ENCODE measurements at places on chromosomes 3 and 15.

DNA sequence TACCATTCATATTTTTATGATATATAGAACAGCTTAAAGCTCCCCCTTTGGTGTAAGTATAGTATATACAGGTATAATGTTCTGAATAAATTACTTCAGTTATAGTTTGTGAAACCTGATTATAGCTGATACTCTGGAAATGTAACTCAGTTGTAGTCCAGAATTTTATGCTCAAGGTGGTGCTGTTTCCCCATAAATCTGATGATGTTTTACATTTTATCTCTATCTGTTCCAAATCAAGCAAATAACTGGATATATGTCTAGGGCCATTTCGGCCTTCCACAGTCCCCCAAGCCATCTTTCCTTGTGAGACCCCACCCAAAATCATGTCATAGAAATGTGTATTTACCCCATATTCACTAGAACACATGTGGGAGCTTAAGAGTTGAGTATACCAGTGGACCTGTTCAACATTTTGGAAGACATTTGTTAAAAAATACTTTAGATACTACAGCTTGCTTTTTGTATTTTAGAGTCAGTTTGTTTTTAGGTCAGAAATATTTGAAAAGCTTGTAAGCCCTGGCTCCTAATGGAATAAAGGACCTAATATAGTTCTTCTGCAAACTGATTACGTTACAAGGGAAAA, 107.1 kb downstream of the ATG7 start:
- no peak for DNase-seq

DNA sequence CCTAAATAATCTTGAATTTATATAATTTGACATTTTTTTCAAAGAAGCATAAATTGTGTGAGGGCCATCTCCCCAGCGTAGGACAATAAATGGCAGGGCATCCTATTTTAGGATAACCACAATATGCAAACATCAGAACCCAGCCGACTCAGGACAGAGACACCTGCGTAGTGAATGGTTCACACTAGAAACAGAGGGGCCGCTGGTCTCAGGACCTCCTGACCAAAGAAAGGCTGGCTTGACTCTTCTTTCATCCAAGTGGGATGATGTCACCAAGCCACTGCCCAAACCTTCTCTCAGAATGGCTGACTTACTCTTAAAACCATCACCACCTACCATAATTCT, 162.1 kb downstream of the FOXP1 start:
- DNase-seq = no peak

GRCh38 chr15:41950489-41950888, 21.9 kb downstream of the EHD4 start:
- no peak for DNase-seq

DNA sequence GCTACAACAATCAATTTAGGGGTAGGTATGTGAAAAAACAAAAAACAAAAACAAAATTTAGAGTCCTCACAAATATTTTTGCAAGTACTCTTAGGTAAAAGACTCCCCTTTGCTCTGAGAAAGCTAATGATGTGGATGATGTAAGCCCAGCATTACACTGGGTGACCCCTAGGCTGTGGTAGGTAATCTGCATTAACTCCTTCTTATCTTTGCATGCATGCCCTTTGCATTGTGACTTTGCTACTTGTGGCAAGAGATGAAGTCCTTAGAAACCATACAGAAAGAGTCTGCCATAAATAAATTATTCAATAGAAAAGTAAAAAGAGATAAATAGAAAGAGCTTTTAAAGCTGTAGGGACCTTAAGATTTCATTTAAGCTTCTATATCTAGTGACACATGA, 159.7 kb upstream of the MBNL1 start:
- no peak for DNase-seq

DNA sequence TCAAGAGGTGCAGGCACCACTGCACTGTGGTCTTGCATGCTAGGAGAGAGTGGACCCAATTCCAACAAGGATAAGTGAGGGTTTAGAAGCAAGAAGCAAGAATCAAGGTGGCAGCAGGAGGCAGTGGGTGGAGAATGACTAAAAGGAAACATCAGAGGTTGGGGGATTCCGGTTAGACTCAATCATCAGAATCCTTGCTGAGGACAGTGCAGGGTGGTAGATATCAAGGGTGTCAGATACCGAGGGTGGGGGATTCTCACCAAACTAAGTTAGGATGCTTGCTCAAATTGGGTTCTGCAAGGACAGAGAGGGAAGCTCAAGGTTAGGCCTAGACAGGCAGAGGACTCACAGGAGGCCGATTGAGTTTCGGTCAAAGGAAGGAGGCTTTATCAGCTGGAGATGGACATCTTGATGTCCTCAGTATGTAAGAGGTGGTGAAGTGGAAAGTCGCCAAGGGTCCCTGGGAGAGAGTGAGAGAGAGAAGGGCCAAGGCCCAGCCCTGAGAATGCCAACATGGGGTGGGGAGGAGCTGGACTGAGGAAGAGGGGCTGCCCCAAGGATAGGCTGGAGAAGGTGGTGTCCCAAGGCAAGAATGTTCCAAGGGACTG, 102.2 kb downstream of the ARNT2 start:
- no peak for DNase-seq

- DNase-seq = no peak
Observed at GRCh38 chr15:85854345-85855097, 59.8 kb upstream of the KLHL25 start.
